CD4-positive, alpha-beta T cell treated with Interleukin-21 for 1 hour (primary cell): ENCODE measurements at places on chromosomes 12 and 14.

DNA sequence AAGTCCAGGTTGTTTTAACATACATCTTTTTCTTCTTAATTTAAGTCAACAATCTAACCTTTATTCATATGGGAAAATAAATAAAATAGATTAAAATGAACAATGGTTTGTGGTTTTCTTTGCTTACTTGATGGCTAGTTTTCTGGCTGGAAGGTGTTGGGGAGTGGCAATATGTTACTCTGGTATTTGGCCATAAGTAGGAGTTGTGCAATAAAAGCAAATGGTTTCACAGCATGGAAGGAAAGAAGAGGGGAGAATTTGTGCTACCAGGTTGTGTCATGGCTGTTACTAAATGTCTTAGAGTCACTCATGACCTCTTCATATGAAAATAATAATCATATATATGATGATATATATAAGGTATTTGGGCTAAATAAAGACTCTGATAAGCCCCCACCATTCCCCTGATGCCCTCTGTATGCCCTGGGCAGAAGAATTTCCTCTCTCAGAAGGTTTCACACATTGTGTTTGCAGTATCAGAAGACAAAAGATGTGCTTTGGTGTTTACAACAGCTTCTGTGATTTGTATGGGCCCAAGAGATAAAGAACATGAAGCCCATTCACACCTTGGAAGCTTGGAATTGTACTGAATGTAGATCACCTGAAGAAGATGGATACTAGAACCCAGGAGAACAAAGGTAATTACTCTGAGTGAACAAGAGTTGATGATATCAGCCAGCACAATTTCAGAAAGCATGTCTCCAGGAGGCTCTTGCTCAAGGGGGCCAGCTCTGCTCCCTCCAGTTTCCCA lies 160.9 kb downstream of the ALG10B start:
- no peak for DNase-seq

DNA sequence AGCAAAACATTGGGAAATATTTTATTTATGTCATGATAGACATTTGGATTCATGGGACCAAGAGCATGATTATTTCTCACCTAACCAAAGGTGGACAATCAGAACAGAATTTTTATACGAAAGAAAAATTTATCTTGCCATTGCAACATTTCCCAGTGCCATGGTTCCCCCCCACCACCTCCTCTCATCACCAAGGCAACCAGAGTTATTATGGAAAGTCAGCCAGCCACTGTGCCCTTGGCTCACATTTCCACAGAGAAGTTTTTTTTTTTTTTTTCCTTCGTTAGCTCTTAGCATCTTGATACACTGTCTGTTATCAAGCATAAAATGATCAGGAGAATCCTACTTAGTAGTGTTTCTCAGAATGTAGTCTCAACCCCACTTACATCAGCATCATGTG lies 176.4 kb upstream of the TMTC1 start:
- DNase-seq: no peak

- DNase-seq: no peak
These were observed 20.1 kb downstream of the TPCN1 start for GRCh38 chr12:113241191-113242025.

DNA sequence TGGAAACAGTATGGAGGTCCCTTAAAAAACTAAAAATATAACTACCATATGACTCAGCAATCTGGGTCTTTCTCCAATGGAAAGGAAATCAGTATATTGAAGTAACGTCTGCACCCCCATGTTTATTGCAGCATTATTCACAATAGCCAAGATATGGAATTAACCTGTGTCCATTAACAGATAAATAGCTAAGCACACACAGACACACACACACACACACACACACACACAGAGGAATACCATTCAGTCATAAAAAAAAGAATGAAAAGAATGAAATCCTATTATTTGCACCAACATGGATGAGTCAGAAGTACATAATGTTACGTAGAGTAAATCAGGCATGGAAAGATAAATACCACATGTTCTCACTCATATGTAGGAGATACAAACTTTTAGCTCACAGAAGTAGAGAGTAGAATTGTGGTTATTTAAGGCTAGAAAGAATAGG lies 4.7 kb downstream of the KLRK1 start:
- no peak for DNase-seq

DNA sequence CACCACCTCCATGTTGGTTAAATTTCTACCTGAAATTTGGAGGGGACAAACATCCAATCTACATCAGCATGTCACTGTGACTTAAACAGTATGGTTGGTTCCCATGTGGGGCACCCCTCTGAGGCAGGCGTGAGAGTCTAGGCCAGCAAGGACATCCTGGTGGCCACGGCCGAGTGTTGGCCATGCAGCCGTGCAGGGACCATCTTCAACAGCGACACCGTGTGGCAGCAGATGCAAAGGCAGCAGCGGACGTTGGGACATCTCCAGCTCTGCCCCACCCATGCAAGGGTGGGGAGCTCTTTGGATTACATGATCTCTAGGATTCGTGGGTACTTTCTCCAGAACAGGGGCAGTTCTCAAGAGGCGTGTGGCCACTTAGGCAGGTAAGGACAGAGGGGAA lies 49.8 kb downstream of the NOC4L start:
- DNase-seq: no peak

DNA sequence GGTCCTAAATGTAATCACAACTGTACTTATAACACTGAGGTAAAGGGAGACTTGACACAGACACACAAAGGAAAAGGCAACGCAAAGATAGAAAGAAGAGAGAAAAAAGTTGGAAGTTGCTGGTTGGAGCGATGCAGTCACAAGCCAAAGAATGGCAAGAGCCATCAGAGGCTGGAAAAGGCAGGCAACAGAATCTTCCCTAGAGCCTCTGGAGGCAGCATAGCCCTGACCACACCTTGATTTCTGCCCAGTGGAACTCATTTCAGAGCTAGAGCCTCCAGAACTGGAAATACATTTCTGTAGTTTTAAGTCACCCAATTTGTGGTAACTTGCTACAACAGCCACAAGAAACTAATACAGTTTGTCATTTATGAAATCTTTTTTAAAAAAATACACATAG lies 89.2 kb downstream of the PUS7L start:
- no peak for DNase-seq
